NCI-H1417 (cell line): ENCODE measurements at places on chromosomes 7 and 10.

DNA sequence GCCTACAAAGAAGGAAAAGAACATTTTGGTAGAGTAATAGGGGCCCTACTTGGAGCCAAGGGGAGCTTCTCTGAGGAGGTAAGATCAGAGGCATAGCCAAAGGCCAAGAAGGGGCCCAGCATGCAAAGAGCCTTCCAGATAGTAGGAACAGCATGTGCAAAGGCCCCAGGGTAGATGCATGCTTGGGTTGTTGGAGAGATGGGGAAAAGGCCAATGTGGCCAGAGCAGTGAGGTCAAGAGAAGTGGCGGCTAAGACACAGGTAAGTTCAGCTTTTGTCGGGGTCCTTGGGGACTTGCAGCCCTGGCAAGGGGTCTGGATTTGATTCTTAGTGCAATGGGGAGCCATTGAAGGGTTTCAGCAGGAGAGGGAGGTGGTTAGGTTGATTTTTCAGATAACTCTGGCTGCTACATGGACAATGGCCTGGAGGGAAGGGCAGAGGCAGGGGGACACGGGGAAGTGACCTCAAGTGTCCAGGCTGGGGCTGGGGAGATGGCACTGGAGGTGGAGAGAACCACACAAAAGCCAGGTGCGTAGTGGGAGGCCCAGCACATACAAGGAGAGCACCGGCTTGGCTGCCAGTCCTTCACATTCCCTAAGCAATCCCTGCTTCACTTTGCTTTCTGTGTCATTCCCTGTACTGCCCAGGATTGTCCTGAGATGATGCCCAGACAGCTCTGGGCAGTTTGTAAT lies 16.5 kb downstream of the GRID1 start:
- no peak for DNase-seq

DNA sequence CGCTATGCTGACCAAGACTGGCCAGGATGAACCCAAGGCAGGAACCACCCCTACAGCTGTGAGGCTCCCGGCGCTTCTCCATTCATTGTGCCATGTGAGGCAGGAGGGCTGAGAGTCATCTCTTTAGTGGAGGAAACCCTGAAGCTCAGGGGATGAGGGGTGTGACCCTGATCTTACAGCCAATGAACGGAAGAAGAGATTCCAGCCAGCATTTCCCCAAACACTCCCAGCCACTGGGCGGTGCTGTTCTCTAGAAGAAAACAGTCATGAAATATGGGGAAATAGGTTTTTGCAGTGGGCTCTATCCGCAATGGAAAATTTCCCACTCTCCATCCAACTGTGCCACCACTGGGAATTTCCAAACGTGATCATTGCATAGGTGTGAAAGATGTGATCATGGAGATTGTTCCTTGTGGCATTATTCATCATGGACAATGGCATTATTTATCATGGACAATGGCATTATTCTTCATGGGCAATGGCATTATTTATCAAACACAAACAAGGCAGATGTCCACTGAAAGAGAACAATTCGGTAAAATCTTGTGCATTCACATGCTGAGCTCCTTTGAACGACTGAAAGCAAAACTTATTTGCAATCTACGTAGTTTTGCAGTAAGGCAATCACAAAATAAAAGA lies 14.0 kb upstream of the SLC18A2 start:
- DNase-seq = no peak

GRCh38 chr7:153006452-153006851 lies 246.9 kb downstream of the ACTR3B start:
- DNase-seq = no peak

GRCh38 chr7:150947241-150947745 lies 30.8 kb downstream of the KCNH2 start:
- no peak for DNase-seq
